CD4-positive, alpha-beta T cell treated with Interleukin-17A for 1 hour (primary cell): ENCODE measurements at places on chromosomes 16 and 17.

DNA sequence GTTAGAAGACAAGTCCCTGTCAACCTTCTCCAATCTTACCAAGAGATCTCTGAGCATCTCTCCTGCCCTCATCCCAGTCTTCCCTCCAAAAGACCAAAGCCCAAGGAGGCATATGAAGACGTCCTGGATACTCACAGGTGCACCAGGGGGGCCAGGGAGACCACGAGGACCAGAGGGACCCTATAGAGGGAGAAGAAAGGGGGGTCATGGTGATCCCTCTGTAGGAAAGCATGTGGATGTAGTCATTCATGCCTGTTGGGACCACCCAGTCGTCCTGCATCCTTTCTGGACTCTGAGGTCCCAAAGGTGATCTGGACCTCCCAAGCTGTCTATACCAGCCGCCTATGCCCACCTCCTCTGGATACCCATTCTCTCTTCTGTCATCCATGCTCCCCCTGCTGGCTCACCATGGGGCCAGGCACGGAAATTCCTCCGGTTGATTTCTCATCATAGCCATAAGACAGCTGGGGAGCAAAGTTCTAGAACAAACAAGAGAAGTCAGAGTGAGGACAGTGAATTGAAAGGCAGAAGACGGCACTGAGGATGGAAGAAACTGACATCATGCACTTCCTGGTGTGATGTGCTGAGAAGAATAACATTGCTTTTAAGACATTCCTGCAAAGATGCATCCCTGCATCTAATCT is 3.3 kb downstream of the COL1A1 start:
- DNase-seq = peak; percentile 60

- no peak for DNase-seq
Observed at GRCh38 chr17:82879241-82879640, 39.4 kb upstream of the ZNF750 start.

- DNase-seq = no peak
Observed at GRCh38 chr16:49492896-49493626, 119.5 kb downstream of the C16orf78 start.

DNA sequence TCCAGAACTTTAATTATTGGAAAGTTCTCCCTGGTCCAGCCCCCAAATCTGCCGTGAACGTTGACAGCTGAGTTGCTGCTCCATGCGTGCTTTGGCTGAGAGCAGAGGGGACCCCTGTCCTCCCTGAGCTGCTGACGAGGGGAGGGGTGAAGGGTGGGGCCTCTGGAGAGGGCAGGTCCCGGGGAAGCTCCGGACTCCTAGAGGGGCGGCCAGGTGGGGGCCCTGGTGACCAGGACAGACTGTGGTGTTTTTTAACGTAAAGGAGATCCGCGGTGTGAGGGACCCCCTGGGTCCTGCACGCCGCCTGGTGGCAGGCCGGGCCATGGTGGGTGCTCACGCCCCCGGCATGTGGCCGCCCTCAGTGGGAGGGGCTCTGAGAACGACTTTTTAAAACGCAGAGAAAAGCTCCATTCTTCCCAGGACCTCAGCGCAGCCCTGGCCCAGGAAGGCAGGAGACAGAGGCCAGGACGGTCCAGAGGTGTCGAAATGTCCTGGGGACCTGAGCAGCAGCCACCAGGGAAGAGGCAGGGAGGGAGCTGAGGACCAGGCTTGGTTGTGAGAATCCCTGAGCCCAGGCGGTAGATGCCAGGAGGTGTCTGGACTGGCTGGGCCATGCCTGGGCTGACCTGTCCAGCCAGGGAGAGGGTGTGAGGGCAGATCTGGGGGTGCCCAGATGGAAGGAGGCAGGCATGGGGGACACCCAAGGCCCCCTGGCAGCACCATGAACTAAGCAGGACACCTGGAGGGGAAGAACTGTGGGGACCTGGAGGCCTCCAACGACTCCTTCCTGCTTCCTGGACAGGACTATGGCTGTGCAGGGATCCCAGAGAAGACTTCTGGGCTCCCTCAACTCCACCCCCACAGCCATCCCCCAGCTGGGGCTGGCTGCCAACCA is at the start of gene MC1R:
Gene MC1R (plus strand): TSS at position 410 of the 895 bp plus-strand sequence. CDS start 397 bp downstream, at position 807.
- DNase-seq = no peak

DNA sequence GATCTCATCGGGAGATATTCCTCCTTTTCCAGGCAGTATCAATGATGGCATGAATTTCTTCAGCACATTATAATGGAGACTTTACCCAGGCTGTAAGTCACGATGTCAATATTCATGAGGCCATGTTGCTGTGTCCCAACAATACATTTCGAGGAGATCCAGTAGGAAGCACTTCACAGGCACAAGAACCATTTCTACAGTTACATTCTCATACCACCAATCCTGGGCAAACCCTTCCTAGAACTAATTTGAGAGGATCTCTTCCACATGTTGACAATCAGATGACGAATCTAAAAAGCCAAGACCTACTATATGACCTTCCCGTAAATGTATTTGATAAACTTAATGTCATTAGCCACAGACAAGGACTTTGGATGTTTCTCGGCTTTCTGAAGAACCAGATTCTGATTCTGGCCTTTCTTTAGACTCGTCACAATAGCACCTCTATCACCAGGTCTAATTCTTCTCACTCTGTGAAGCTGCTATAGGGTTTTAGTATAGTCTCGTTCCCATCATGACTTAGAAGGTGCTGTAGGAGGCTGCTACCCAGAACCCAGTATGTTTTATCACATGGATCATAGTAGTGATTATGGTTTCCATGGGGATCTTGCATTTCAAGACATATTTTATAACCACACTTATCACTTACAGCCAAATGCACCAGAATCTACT is 40.2 kb downstream of the C16orf87 start:
- no peak for DNase-seq

- DNase-seq = no peak
Observed at GRCh38 chr16:77298418-77299360, 99.5 kb downstream of the SYCE1L start.

DNA sequence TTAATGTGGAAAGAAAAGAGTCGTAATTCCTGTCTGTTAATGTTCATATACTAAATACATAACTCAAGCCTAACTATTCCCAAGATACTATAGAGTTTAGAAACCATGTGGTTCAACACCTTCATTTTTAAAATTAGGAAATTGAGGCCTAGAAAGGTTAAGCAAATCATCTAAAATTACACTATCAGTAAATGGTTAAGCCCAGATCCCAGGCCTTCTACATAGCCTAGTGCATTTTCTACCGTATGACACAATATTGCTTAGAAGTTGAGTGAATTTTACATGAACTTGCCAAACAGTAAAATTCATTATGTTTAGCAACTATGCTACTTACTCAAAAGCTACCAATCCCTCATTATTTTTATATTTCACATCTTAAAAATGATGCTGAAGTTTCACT is 6.8 kb downstream of the NACA2 start:
- DNase-seq = no peak

- no peak for DNase-seq
Observed at GRCh38 chr17:77269696-77270681, 129.2 kb downstream of the SEC14L1 start.

- DNase-seq = no peak
Observed at GRCh38 chr16:70687102-70687511, 1.3 kb upstream of the MTSS2 start.

GRCh38 chr16:84459533-84459894 is 44.9 kb downstream of the MEAK7 start:
- no peak for DNase-seq

DNA sequence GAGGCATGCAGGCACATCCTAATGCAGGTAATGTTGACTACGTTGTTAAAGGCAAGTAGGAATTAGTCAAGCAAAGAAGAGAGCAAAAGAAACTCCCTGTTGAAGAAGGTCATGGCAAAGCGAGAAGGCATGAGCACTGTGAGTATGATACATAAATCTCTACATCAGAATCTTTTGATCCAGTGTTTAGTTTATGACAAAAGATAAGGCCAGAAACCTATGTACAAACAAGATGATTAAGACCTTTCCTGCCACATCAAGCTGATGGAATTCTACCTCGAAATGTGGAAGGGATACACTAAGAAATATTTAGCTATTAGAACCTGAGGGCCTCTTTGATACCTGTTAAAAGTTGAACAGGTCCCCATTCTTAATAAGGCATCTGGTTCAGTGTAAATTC is 20.2 kb downstream of the SYCE1L start:
- DNase-seq = no peak

DNA sequence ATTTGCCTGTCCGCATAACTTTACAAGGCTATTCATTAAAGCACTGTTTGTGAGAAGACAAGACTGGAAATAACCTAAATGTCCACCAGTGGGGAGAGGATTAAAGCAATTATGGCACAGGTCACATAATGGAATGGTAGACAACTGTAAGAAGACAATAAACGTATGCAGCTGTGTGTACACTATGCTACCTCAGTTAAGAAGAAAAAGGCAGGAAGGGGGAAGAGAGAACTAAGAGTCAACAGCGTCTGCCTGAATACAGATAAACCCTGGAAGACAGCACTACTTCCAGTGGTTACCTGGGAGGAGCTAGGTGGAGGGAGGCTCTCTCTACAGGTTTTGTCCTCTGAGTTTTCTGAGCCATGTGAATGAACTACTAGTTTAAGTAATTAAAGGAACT is 15.3 kb downstream of the CREBBP start:
- no peak for DNase-seq

GRCh38 chr17:42365136-42365535 is 23.1 kb downstream of the STAT3 start:
- no peak for DNase-seq

- no peak for DNase-seq
Observed at GRCh38 chr17:32120141-32120540, 22.2 kb upstream of the RHOT1 start.

- DNase-seq = no peak
Observed at GRCh38 chr16:66619534-66620428, 15.3 kb downstream of the CMTM3 start.

- no peak for DNase-seq
Observed at GRCh38 chr16:87794485-87795078, 28.8 kb upstream of the KLHDC4 start.

GRCh38 chr17:37106049-37106448 is 157.3 kb downstream of the AATF start:
- DNase-seq = no peak

- DNase-seq = no peak
Observed at GRCh38 chr16:49610983-49611382, 237.4 kb downstream of the C16orf78 start.

DNA sequence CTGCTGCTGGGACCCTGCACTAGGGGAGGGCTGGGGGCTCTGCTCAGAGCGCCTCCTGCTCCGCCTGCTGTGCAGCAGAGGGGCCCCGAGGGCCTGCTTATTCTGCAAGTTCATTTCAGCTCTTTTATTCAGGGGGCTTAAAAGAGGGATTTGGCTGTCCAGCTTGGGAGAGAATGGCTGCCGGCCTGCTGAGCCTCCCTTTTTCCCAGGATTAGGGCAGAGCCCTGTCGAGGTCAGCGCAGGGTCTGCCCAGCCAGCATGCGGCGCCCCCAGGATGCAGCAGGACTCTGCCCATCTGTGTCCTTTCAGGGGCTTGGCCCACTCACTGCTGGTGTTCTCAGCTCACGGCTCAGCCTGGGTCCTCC is 1.1 kb downstream of the SMIM5 start:
- DNase-seq = no peak

DNA sequence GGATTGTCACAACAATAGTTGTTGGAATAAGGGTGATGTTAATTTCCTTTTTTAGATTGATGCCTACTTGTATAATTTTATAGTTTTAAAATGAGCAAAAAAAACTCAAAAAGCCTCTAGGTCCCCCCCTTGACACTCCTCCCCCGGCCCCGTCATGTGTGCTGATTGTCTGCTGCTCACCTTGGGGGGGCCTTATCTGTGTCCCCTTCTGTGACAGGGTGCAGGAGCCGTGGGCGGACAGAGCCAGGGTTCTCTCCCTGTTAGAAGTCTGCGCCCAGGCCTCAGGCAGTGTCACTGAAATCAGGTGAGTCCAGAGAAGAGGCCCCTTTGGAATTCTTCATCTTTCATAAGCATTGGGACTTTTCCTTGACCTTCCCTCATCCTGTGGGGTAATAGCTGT is 27.4 kb upstream of the CPNE2 start:
- no peak for DNase-seq

DNA sequence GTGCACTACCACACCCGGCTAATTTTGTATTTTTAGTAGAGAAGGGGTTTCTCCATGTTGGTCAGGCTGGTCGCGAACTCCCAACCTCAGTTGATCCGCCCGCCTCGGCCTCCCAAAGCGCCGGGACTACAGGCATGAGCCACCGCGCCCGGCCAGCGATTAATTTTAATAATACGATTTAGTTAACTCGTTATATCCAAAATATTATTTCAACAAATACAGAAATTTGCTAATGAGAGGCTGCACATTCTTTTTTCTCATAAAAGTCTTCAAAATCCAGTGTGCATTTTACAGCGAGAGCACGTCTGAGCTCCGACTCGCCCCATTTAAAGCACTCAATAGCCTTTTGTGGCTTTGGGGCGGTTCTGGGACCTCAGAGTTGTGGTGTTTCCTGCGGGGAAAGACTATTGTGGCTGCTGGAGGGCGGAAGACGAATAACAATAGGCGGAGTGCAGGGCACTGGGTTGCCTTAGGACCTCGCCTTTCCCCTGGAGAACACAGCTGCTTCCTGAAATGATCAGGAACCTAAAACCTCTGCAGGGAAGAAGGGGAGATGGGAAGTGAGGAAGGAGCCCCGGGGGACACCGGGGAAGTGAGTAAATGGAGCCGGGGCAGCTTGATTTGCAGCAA is 2.9 kb upstream of the ZSCAN10 start:
- DNase-seq = peak; percentile 53

- DNase-seq = peak; percentile 49
Observed at GRCh38 chr17:58666858-58667267, 25.0 kb downstream of the TEX14 start.

DNA sequence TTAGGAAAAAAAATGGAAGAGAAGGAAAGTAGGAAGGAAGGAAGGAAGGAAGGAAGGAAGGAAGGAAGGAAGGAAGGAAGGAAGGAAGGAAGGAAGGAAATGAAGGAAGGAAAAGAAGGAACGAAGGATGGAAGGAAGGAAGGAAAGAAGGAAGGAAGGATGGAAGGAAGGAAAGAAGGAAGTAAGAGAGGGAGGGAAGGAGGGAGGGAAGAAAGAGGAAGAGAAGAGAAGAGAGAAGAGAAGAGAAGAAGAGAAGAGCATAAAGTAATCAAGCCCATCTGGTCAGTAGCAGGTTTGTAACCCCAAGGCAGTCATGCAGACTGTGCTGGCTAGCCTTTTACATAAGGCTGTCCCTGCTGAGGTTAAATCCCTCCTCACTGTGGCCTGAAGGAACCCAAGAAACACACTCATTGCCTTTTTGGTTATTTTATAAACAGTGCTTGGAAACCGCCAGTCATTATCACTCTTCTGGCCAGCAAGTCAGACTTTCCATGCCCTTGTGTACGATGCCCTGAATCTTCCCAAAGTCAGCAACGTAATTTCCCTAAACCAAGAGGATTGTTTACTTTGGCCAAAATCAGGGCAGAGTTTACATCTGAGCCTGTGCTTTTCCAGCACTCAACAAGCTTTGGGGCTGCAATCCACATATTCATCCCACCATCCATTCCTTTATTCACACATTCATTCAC is 409.6 kb upstream of the MAF start:
- DNase-seq = no peak

GRCh38 chr17:67245694-67246402 is 852 bp upstream of the HELZ start:
- DNase-seq = peak; percentile 53
